ENCODE measurements at places on chromosomes 12 and 14.

GRCh38 chr12:117412465-117413188 is 51.2 kb upstream of the NOS1 start:
- DNase-seq: no peak

- no peak for DNase-seq
Measured at GRCh38 chr12:69101505-69101904, 137.9 kb upstream of the CPSF6 start.

DNA sequence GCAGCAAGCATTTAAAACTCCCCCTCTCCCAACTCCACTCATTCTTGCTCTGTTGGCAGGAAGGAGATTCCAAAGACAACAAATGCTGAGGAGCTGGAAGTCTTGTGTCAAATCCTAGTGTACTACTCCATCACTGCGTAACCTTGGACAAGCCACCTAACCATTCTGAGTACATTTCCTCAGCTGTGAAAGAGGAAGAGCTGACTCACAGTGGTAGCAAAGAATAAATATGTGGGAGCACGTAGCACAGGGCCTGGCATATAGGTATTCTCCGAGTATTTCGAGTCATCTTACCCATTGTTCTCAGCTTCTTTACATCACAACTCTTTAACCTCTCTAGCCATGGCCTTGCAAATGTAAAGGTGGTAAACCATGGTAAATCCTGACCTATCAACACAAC is 28.7 kb downstream of the EGLN3 start:
- no peak for DNase-seq

GRCh38 chr14:78933948-78934524 is 763.9 kb downstream of the NRXN3 start:
- no peak for DNase-seq

- no peak for DNase-seq
Measured at GRCh38 chr12:67208281-67209067, 60.7 kb upstream of the CAND1 start.

- no peak for DNase-seq
Measured at GRCh38 chr14:102965282-102965681, 42.8 kb downstream of the AMN start.

DNA sequence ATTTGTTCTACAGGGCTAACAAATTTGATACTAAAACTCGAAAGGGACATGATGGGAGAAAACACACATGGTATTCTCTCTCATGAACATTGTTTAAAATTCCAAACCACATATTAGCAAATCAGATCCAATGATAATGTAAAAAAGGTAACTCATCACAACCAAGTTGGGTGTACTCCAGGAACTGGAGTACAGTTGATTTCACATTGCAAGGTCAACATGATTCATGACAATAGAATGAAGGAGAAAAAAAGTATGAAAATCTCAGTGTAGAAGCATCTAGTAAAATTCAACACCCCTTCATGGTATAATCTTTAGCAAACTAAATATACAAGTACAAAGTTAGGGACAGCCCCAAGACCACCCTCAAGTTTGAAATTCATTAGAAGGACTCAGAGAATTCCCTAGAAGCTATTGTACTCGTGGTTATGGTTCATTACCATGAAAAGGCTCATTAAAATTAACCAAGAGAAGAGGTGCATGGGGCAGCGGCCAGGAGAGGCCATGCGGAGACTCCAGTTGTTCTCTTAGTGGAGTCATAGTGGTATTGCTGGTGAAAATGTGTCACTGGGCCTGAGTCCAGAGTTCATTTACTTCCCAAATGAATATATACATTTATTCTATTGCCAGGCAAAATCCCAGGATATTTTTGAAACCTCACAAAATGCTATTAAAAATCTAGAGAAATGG is 3.1 kb upstream of the CDCA4 start:
- no peak for DNase-seq

GRCh38 chr12:63079791-63080502 is 71.1 kb downstream of the AVPR1A start:
- no peak for DNase-seq

DNA sequence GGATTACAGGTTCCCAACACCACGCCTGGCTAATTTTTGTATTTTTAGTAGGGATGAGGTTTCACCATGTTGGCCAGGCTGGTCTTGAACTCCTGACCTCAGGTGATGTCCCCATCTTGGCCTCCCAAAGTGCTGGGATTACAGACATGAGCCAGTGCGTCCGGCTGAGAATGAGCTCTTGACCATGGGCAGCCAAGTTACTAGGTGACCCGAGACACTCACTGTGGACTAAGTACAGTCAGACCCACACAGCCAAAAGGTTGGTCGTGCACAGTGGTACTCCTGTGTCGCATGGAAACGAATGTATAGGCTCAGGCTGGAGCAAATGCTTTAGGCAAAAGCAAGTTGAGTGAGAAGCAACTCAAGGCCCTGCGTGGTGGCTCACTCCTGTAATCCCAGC is 21.0 kb downstream of the DLK1 start:
- DNase-seq: no peak

DNA sequence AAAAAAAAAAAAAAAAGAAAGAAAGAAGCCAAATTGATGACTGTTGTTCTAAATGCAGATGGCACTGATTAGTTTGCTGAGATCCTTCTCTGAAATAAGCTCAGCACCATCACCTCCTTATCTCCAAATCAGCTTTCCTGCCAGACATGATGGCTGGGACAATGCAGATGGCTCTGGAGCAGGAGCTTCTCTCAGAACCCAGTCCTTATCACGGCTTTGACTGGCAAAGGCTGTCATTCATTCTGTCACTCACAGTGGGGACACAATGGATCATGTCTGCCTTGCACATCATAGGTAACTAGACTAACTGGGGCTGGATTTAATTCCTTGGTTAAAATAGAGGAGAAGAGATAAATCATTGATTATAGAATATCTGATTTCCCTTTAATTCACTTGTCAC is 146.3 kb downstream of the PDZRN4 start:
- DNase-seq: no peak

DNA sequence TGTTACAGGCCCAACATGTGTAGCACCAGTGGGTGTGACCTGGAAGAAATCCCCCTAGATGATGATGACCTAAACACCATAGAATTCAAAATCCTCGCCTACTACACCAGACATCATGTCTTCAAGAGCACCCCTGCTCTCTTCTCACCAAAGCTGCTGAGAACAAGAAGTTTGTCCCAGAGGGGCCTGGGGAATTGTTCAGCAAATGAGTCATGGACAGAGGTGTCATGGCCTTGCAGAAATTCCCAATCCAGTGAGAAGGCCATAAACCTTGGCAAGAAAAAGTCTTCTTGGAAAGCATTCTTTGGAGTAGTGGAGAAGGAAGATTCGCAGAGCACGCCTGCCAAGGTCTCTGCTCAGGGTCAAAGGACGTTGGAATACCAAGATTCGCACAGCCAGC is 8.6 kb downstream of the BCL2L14 start:
- no peak for DNase-seq

DNA sequence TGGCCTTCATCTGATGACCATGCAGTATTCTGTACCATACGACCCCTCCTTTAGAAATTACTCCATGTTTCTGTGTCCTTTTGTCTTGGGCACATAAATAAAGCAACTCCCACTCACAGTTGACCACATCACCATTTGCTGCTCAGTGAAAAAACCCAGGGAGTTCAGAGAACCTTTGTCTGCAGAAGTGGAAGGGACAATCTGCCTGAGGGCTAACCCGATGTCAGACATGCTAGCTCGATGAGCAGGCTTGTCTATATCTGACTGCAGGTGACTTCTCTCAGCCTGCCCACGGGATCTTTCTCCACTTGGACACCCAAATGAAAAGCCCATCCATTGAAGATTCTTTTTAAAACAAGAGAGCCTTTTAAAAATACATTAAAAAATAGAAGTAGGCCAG is 45.7 kb upstream of the GRIP1 start:
- no peak for DNase-seq

DNA sequence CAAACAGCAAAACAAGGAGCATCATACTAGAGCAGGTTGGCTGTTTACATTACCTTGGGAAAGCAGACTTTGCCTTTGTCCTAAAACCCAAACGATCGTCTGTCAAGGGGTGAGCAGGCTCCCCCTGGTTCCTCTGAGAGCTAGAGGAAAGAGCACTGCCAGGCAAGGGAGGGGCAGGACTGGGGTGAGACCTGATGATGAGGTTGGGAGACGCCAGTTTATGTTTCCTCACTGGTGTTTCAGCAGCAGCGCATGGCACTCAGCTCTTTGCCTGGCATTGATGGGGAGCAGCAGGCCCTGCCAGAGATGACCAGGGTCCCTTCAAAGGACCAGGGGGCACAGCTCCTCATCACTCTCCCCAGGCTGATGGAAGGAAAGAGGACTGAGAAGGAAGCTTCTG is 7.9 kb upstream of the KRT2 start:
- DNase-seq: no peak

Measured in NCI-H510A (cell line).